ENCODE measurements at places on chromosomes 6 and 20. TPM values are rescaled to one million over a fixed set of nuclear protein-coding genes. Genes with fewer than 3 reads are reported as not detected.

The CCDC170 gene
- polyA plus RNA-seq = 0.05 TPM

The MYBL2 gene
- polyA plus RNA-seq = 59.5 TPM

The SEL1L2 gene
- not detected for polyA plus RNA-seq

The TMEM200A gene
- polyA plus RNA-seq = not detected

The EMILIN3 gene
- polyA plus RNA-seq = 0.66 TPM

The PBOV1 gene
- polyA plus RNA-seq = not detected

The CD24 gene
- polyA plus RNA-seq = 602 TPM

The SLC13A3 gene
- 0.19 TPM for polyA plus RNA-seq

The BRPF3 gene
- 9.8 TPM for polyA plus RNA-seq

The MTFR2 gene
- polyA plus RNA-seq = 11.8 TPM

The VGLL2 gene
- not detected for polyA plus RNA-seq

The TULP4 gene
- 5.1 TPM for polyA plus RNA-seq

The LY6G6C gene
- 0.21 TPM for polyA plus RNA-seq

The CD109 gene
- polyA plus RNA-seq = 18.3 TPM

The HLA-B gene
- 9.0 TPM for polyA plus RNA-seq

The EPPIN gene
- not detected for polyA plus RNA-seq

The MEA1 gene
- polyA plus RNA-seq = 92.8 TPM

The FABP7 gene
- polyA plus RNA-seq = not detected

The ELOVL2 gene
- polyA plus RNA-seq = 10.6 TPM

The EDN3 gene
- 0.08 TPM for polyA plus RNA-seq

The LY6G6D gene
- not detected for polyA plus RNA-seq

The PPP1R14C gene
- polyA plus RNA-seq = 0.46 TPM

The AGPAT4 gene
- polyA plus RNA-seq = 1.9 TPM

The CYP39A1 gene
- polyA plus RNA-seq = 0.22 TPM

The BPIFA1 gene
- not detected for polyA plus RNA-seq

The TPMT gene
- polyA plus RNA-seq = 11.0 TPM

The B3GALT4 gene
- polyA plus RNA-seq = 0.27 TPM

The ESR1 gene
- not detected for polyA plus RNA-seq

The SAMD5 gene
- polyA plus RNA-seq = 0.79 TPM

The EDEM2 gene
- polyA plus RNA-seq = 52.0 TPM

The MSH5 gene
- polyA plus RNA-seq = 17.4 TPM

The PDE10A gene
- 44.9 TPM for polyA plus RNA-seq

The SLC2A10 gene
- polyA plus RNA-seq = not detected

The GNMT gene
- polyA plus RNA-seq = 0.32 TPM

The PRR18 gene
- 0.08 TPM for polyA plus RNA-seq

The RAD21L1 gene
- polyA plus RNA-seq = not detected

The NOTCH4 gene
- polyA plus RNA-seq = 0.32 TPM

The FOXA2 gene
- 20.3 TPM for polyA plus RNA-seq

The CCN2 gene
- polyA plus RNA-seq = 47.4 TPM

The NSFL1C gene
- polyA plus RNA-seq = 136 TPM

The CLDN20 gene
- not detected for polyA plus RNA-seq

The ANGPT4 gene
- polyA plus RNA-seq = 0.03 TPM

The ARMH2 gene
- polyA plus RNA-seq = not detected

The SIGLEC1 gene
- not detected for polyA plus RNA-seq

The RIPPLY2 gene
- polyA plus RNA-seq = 0.89 TPM

The PRKN gene
- polyA plus RNA-seq = 0.07 TPM

The OGFRL1 gene
- polyA plus RNA-seq = 8.4 TPM

All from A549 (cell line).